Esophagus squamous epithelium (tissue), 5 donors: ENCODE measurements at places on chromosomes 5 and 9.

GRCh38 chr9:137150617-137151457 is 11.9 kb downstream of the GRIN1 start:
- H3K27ac ChIP-seq = no peak overlapping the region
- H3K27me3 ChIP-seq = no peaks in the 10 kb centered on the region
- no peak overlapping the region for H3K4me3 ChIP-seq
- DNase-seq = no peak

DNA sequence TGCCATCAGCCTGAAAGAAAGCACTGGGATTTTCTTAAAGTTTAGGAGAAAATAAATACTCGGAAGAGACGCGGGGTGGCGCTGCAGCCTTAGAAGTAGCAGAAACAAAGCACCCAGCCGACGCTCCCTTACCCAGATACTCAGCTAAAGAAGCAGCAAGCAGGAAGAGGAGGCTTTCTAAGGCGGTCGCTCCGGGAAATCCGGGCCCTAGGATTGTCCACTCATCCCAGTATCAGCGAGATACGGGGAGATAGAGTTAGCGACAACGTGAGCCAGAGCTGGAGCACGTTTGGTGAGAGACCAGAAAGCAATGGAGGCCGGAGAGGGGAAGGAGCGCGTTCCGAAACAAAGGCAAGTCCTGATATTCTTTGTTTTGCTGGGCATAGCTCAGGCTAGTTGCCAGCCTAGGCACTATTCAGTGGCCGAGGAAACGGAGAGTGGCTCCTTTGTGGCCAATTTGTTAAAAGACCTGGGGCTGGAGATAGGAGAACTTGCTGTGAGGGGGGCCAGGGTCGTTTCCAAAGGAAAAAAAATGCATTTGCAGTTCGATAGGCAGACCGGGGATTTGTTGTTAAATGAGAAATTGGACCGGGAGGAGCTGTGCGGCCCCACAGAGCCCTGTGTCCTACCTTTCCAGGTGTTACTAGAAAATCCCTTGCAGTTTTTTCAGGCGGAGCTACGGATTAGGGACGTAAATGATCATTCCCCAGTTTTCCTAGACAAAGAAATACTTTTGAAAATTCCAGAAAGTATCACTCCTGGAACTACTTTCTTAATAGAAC is at the start of gene PCDHB2:
TSS of gene PCDHB2 (plus strand) at position 135 of the 782 bp plus-strand sequence. CDS start at position 311, 176 bp downstream.
- H3K4me3 ChIP-seq = peak within 1 kb of the TSS; percentile 36
- no peak within 1 kb of the TSS for H3K27ac ChIP-seq
- H3K36me3 ChIP-seq = no peaks in the 10 kb centered on the region
- no peaks in the 10 kb centered on the region for H3K27me3 ChIP-seq
- no peaks in the 10 kb centered on the region for H3K4me1 ChIP-seq

- no peak for DNase-seq
- H3K27ac ChIP-seq = no peak overlapping the region
- H3K4me3 ChIP-seq = no peak overlapping the region
- no peaks in the 10 kb centered on the region for H3K36me3 ChIP-seq
- no peaks in the 10 kb centered on the region for H3K27me3 ChIP-seq
These were observed 156.2 kb upstream of the S1PR3 start for GRCh38 chr9:88835038-88835466.

- no peaks in the 10 kb centered on the region for H3K27me3 ChIP-seq
- no peak for DNase-seq
- no peaks in the 10 kb centered on the region for H3K4me1 ChIP-seq
- no peak overlapping the region for H3K4me3 ChIP-seq
- no peak overlapping the region for H3K27ac ChIP-seq
These were observed 17.9 kb upstream of the POC5 start for GRCh38 chr5:75734913-75735789.

GRCh38 chr5:20323323-20323722 is 335.3 kb upstream of the CDH18 start:
- H3K27ac ChIP-seq = no peak overlapping the region
- DNase-seq = no peak
- no peaks in the 10 kb centered on the region for H3K27me3 ChIP-seq
- H3K36me3 ChIP-seq = no peaks in the 10 kb centered on the region
- H3K4me3 ChIP-seq = no peak overlapping the region

GRCh38 chr9:120911295-120911837 is 15.2 kb downstream of the TRAF1 start:
- no peak for DNase-seq
- H3K27me3 ChIP-seq = no peaks in the 10 kb centered on the region
- H3K27ac ChIP-seq = no peak overlapping the region
- no peaks in the 10 kb centered on the region for H3K36me3 ChIP-seq

GRCh38 chr5:64298586-64298985 is 132.9 kb downstream of the RNF180 start:
- H3K36me3 ChIP-seq = no peaks in the 10 kb centered on the region
- no peaks in the 10 kb centered on the region for H3K27me3 ChIP-seq
- no peak for DNase-seq
- H3K4me1 ChIP-seq = no peaks in the 10 kb centered on the region

DNA sequence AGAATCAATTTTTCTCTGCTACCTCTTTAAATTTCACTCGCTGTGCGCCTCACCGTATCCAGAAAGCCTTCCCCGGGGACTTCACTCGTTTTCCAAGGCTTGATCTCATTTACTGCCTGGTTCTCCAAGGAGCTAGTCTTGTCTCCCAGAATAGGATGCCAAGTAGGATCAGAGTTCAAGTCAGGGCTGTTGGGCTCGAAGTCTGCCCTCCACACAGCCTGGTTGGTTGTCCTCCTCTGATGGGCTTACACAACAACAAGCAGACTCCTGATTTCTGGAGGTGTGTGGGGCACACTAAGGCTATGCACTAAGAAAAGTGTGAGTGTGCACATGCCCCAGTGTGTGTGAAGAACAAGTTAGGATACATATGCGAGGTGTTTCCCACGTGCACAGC is 14.0 kb upstream of the TNIP1 start:
- H3K27ac ChIP-seq = peak overlapping the region; percentile 83
- peaks cover 44% of the 10 kb centered on the region for H3K4me1 ChIP-seq
- no peaks in the 10 kb centered on the region for H3K36me3 ChIP-seq
- DNase-seq = no peak
- H3K27me3 ChIP-seq = no peaks in the 10 kb centered on the region

- H3K27me3 ChIP-seq = no peaks in the 10 kb centered on the region
- no peak overlapping the region for H3K4me3 ChIP-seq
These were observed 5.3 kb downstream of the CDKN2AIPNL start for GRCh38 chr5:134406390-134406789.

- no peak overlapping the region for H3K4me3 ChIP-seq
- no peaks in the 10 kb centered on the region for H3K4me1 ChIP-seq
- no peaks in the 10 kb centered on the region for H3K36me3 ChIP-seq
These were observed 208.6 kb downstream of the GRIA1 start for GRCh38 chr5:153699035-153699434.

GRCh38 chr9:111001526-111001925 is 36.7 kb downstream of the LPAR1 start:
- no peaks in the 10 kb centered on the region for H3K27me3 ChIP-seq
- DNase-seq = no peak
- H3K36me3 ChIP-seq = no peaks in the 10 kb centered on the region
- H3K4me1 ChIP-seq = peaks cover 38% of the 10 kb centered on the region

DNA sequence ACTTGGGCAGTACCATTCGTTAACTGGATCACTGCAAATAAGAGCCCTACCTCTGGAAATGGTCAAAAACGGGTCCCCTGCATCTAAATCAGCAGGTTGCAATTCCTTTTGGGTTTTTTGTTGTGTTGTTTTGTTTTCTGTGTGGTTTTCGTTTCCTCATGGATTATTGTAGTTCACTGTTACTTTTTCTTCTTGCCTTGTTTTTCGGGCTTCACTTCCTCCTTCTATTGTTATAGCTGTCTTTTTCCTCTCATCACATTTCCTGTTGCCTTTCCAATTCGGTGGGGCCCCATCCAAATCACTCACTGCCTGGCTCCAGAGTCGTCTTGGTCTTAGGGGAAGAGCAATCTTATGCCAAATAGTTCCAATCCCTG is 8.7 kb upstream of the SSBP2 start:
- no peaks in the 10 kb centered on the region for H3K4me1 ChIP-seq
- no peak overlapping the region for H3K27ac ChIP-seq
- H3K36me3 ChIP-seq = no peaks in the 10 kb centered on the region
- H3K4me3 ChIP-seq = no peak overlapping the region
- H3K27me3 ChIP-seq = no peaks in the 10 kb centered on the region
- DNase-seq = no peak

DNA sequence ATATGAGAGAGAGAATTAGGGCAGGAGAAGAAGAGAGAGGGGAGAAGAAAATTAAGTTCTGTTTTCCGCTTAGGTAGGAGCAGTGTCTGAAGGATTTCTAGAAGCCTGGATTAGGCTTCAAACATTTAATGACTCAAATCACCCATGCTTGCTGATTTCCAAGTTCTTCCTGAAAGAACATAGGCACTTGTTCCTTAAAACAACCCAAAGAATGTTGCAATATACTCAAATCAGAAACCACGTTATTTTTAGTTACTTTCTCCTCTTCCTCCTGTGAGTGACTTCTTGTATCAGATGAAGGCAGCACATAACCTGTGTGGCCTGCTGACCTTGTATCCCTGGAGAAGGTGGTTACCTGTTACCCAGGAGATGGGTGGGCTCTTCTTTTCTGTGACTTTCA is 351.5 kb upstream of the KLF4 start:
- no peak overlapping the region for H3K4me3 ChIP-seq
- DNase-seq = no peak
- H3K36me3 ChIP-seq = no peaks in the 10 kb centered on the region
- H3K27me3 ChIP-seq = no peaks in the 10 kb centered on the region

GRCh38 chr5:150429410-150429873 is 16.7 kb upstream of the CD74 start:
- H3K36me3 ChIP-seq = no peaks in the 10 kb centered on the region
- DNase-seq = no peak
- H3K4me1 ChIP-seq = peaks cover 16% of the 10 kb centered on the region
- no peak overlapping the region for H3K4me3 ChIP-seq
- no peak overlapping the region for H3K27ac ChIP-seq

DNA sequence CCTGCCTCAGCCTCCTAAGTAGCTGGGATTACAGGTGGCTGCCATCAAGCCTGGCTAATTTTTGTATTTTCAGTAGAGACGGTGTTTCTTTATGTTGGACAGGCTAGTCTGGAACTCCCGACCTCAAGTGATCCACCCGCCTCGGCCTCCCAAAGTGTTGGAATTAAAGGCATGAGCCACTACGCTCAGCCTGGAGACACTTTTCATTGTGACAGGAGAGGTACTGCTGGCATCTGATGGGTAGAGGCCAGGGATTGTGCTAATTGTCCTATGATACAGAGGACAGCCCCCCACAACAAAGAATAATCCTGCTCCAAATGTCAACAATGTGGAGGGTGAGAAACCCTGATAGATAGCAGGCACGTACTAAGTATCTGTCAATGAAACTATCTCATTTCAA is 91.3 kb upstream of the SLC25A48 start:
- H3K36me3 ChIP-seq = no peaks in the 10 kb centered on the region
- no peak overlapping the region for H3K27ac ChIP-seq
- no peaks in the 10 kb centered on the region for H3K27me3 ChIP-seq
- H3K4me3 ChIP-seq = no peak overlapping the region
- H3K4me1 ChIP-seq = no peaks in the 10 kb centered on the region

DNA sequence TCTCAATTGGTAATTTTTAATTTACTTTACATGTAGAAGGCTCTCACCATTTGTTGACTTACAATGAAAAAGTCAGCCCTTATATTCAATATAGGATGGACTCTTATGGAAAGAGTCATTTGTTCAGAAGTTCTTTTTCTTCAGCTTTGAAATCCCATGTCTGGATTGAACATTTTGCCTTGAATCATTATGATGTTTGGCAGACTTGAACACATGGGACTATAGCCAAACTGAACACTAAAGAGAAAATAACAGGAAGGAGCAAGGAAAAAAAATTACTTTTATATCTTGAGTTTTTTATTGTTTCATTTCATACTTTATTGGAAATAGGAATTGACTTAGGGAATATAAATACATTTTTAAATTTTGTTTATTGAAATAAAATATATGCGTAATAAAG is 1503.0 kb downstream of the EFNA5 start:
- DNase-seq = no peak
- no peaks in the 10 kb centered on the region for H3K4me1 ChIP-seq
- H3K27ac ChIP-seq = no peak overlapping the region
- H3K36me3 ChIP-seq = no peaks in the 10 kb centered on the region
- H3K4me3 ChIP-seq = no peak overlapping the region
- H3K27me3 ChIP-seq = no peaks in the 10 kb centered on the region

DNA sequence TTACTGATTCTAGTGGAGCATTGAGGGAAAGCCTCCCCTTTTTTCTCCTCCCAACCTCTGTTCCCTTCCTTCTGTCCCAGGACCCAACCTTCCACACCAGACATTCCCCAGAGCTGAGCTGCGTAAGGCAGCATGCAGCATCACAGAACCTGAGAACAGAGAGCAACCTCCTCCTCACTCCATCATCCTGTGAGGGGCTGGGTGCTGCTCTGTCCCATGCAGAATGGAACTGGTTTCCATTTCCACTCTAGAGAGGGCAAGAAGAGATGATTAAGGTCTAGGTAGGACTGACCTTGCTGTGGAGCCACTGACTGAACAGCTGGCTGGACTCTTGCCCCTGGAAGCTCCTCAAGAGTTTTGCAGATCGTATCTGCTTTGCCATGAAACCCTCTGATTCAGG is 30.1 kb upstream of the IL7R start:
- H3K27ac ChIP-seq = no peak overlapping the region
- no peaks in the 10 kb centered on the region for H3K36me3 ChIP-seq
- no peak overlapping the region for H3K4me3 ChIP-seq
- H3K4me1 ChIP-seq = no peaks in the 10 kb centered on the region
- no peaks in the 10 kb centered on the region for H3K27me3 ChIP-seq

DNA sequence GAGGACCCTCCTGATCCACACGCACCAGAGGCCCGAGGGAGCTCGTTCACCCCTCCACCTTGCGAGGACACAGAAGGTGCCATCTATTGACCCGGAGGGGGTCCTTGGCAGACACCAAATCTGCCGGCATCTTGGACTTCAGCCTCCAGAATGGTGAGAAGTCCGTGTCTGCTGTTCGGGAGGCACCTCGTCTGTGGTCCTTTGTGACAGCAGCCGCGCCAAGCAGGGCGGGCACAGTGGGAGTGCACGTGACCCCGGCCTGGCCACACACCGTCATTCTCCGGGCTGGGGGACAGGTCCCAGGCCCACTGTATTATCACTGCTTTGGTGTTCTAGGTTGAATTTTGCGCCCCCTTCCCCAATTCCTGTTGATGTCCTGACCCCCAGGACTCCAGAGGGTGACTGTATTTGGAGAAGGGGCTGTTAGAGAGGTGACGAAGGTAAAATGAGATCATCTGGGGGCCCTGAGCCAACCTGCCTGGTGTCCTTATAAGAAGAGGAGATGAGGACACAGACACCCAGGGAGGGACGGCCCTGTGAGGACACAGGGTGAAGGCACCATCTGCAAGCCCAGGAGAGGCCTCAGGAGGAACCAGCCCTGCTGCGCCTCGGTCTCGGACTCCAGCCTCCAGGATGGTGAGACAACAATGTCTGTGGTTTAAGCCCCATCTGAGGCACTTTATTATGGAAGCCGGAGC is 15.7 kb downstream of the LPCAT1 start:
- peaks cover 32% of the 10 kb centered on the region for H3K36me3 ChIP-seq
- no peak overlapping the region for H3K27ac ChIP-seq
- DNase-seq = no peak
- peaks cover 22% of the 10 kb centered on the region for H3K4me1 ChIP-seq

DNA sequence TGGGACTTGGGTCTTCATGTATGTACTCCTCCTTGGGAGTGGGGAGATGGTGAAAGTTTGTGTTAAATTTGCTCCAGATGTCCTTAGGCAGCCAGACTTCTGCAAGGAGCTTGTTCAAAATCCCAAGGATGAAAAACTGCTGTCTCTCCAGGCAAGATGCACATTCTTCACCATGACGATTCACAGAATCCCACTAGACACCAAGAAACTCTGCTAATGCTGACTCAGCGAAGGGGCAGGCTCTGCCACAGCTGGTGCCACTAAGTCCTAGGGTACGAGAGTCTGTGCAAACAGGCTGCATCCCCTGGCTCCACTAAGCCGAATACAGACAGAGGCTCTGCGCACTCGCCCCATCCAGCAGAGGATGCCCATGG is 71.1 kb downstream of the OLFM1 start:
- H3K4me3 ChIP-seq = no peak overlapping the region
- no peaks in the 10 kb centered on the region for H3K27me3 ChIP-seq
- no peak overlapping the region for H3K27ac ChIP-seq
